ENCODE measurements at places on chromosomes 7 and 10.

- no peak for DNase-seq
Observed at GRCh38 chr10:14838582-14839304, 637 bp downstream of the HSPA14 start.

DNA sequence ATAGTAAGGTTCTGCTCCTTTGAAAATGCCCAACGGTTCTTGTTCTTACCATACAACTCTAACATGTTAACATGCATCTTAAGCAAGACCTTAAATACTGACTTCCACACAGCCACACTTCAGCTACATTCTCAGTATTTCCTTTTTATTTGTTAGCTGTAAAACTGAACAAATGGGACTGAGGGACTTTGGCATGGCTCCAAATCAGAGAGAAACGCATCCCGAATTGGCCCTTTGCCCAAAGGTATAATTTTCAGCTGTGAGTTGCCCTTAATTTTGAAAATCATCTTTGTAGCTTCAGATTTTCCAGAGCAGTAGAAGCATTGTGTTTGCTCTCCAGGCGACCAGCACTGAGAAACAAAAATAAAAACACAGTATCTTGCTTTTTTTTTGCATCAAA is 56.4 kb downstream of the NEUROD6 start:
- DNase-seq, result no peak

DNA sequence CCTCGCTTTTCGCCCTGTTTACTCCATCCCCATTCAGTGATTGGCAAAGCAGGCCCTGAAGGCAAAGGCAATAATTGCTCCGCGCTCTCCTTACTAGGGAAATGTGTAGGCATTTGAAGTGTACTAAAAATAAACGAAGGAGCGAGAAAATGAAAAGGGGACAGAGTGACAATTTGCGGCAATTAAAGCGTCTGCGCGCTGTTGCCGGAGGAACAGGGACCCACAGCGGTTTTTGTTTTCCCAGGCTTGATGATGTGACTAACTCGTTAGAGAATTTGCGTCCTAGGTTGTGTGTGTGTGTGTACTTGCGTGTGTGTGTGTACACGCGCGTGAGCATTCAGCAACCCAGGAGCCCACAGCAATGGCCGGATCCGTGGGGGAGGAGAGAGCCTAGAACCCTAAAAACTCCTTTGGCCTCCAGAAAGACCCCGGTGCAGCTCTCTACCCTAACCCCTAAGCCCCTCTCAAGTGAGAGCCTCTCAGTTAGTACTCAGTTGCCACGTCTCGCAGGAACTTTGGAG is 7.8 kb upstream of the DLX6 start:
- DNase-seq, result no peak

DNA sequence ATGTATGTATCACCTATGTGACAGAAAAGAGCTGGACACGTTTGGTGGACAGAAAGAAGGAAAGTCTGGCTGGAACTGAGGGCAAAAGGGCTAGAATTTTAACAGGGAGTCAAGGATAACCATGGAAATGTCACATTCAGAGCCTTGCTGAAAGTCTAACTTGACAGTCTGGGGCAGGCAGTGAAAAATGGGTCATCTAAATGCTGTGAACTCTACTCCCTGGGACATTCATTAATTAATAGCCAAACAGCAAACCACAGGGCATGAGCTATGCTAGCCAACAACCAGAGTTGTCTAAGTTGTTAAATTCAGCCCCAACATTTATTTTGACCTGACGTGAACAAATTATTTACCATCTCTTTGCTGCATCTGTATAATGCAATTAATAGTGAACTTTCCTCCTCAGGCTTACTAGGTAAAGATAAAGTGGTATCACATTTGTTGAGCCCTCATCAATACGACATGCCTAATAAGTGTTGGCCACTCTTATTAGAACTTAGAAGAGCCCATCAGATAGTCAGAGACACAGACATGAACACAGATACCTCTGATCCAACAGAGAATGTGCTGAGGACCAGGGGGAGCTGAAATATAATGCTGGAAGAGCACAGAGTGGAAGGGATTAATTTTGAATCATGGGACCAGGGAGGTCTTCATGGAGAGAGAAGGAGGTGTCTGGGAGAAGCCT is 109.9 kb downstream of the SORCS1 start:
- no peak for DNase-seq

- DNase-seq, result no peak
Observed at GRCh38 chr7:2243458-2243857, 1.4 kb downstream of the NUDT1 start.

GRCh38 chr10:95532536-95532935 is 28.6 kb downstream of the SORBS1 start:
- no peak for DNase-seq

GRCh38 chr10:119663866-119664698 is 12.9 kb downstream of the BAG3 start:
- DNase-seq, result no peak

- peak; percentile 94 for DNase-seq
Observed at GRCh38 chr10:75234017-75234682, 1.6 kb downstream of the COMTD1 start.

GRCh38 chr10:2729197-2729596 is 338.2 kb upstream of the PFKP start:
- no peak for DNase-seq

- DNase-seq, result no peak
Observed at GRCh38 chr10:125520968-125521367, 162.0 kb downstream of the TEX36 start.

DNA sequence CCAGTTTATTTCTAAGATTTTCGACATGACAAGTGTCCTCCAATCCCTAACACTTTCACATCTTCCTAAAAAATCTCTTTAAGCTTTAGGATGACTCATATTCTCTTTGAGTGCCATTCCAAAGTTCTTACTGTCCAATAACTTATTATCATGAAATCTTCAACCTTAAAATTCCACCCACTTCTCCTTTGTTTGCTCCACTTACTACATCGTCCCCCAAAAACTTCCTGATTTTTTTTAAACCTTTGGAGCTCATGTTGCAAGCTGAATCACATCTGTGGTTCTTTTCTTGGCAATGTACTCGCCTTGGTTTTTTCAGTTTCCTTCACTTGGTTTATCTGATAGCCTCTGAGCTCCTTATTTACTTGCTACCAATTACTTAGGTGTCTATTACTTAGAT is 39.2 kb upstream of the JCAD start:
- DNase-seq, result no peak

- no peak for DNase-seq
Observed at GRCh38 chr7:20146451-20146850, 70.7 kb downstream of the MACC1 start.

DNA sequence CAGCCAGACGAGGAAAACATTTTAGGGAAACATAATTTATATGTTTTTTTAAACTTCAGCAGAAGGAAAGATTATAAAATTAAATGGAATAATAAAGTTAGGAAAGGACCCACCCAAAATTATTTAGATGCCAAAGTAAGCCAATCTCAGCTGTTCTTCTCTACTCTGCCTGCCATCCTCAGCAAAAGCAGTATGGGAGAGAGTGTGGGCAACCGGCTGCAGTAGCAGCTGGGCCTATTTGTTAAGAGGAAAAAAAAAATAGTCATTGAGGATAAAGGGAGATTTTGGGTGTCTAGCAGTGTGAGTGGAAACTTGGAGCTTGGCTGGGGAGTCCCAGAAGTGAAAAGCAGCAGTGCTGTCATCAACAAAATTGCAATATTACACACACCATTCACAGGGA is 15.4 kb downstream of the SEMA3E start:
- no peak for DNase-seq

GRCh38 chr7:105003275-105003674 is 10.7 kb upstream of the KMT2E start:
- no peak for DNase-seq

DNA sequence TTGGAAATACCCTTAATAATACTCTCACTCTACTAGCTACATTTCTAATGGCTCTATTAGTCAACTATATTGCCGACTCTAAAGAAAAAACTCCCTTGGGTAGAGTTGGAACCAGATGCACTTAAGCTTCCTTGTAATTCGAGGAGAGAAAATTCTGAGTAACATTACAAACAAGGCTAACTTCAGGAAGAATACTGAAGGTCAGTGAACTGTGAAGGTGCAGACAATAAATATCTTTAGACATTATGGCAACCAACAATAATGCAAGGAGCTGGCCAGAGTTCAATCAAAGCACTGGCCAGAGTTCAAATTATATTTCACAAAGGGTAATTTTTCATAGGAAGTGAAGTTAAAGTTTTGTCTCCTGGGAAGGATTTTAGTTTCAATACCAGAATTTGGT is 40.7 kb upstream of the MRLN start:
- no peak for DNase-seq

GRCh38 chr7:13901577-13901976 is 87.9 kb downstream of the ETV1 start:
- no peak for DNase-seq

DNA sequence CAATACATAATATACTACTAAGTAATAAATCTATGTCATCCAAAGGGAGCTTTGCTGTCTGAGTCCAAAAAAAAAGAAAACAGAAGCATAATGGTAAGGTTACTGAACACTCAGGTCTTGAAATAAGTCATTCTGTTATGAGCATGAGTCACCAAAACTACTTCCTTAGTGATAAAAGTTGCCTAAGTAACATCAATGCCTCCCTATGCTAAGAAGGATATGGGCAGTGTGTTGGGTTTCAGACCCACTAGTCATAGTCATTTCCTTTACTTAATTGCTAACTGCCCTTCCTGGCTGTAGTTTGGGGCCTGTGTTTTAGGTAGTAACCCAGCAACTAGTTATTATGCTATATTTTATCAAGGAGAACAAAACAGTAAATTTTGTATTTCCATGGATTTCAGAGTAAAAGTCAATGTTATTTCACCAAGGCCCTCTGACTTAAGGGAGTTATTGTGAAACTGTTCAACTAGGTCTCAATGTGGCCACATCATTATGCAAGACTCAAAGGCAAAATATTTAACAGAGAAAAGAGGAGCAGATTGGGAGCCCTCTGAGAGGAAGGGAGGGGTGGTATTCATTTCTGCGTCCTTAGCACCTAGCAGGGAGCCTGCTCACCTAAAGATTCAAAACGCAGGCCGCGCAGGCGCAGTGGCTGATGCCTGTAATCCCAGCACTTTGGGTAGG is 11.7 kb upstream of the VIM start:
- no peak for DNase-seq

DNA sequence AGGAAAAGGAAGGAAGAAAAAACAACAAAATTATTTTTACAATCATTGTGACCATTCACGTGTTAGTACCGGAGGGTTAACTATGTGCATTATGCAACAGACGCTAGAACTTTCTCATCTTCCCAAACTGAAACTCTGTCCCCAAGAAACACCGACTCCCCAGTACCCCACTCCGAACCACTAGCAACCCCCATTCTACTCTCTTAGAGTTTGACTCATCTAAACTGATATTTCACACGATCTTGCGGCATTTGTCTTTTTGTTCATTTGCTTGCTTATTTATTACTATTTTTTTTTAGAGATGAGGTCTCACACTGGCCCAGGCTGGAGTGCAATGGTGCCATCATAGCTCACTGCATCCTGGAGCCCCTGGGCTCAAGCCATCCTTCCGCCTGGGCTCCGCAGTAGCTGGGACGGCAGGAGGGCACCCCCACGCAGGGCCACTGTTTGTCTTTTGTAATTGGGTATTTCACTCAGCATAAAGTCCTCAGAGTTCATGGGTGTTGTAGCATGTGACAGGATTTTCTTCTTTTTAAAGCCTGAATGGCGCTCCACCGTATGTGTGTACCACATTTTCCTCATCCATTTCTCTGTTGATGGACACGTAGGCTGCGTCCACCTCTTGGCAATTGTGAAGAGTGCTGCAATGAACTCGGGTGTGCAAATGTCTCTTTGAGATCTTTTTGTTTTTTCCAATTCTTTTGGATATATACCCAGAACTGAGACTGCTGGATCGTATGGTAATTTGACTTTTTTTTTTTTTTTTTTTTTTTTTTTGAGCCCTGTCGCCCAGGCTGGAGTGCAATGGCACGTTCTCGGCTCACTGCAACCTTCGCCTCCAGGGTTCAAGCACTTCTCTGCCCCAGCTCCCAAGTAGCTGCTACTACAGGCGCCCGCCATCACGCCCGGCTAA is 9.5 kb downstream of the MNX1 start:
- no peak for DNase-seq

- DNase-seq, result no peak
Observed at GRCh38 chr10:77603534-77603927, 34.1 kb downstream of the KCNMA1 start.

GRCh38 chr10:101132636-101133473 is 1.8 kb downstream of the TLX1 start:
- DNase-seq, result no peak

- DNase-seq, result no peak
Observed at GRCh38 chr10:16520900-16521299, 779 bp downstream of the C1QL3 start.

GRCh38 chr10:23892296-23892695 is 316.6 kb upstream of the KIAA1217 start:
- no peak for DNase-seq

- DNase-seq, result no peak
Observed at GRCh38 chr7:91801331-91801983, 79.0 kb downstream of the MTERF1 start.

- DNase-seq, result no peak
Observed at GRCh38 chr7:3561932-3562331, 260.9 kb downstream of the SDK1 start.

GRCh38 chr10:98323221-98324164 is 55.5 kb upstream of the LOXL4 start:
- no peak for DNase-seq

- DNase-seq, result no peak
Observed at GRCh38 chr7:4873071-4873944, 10.2 kb downstream of the RADIL start.

DNA sequence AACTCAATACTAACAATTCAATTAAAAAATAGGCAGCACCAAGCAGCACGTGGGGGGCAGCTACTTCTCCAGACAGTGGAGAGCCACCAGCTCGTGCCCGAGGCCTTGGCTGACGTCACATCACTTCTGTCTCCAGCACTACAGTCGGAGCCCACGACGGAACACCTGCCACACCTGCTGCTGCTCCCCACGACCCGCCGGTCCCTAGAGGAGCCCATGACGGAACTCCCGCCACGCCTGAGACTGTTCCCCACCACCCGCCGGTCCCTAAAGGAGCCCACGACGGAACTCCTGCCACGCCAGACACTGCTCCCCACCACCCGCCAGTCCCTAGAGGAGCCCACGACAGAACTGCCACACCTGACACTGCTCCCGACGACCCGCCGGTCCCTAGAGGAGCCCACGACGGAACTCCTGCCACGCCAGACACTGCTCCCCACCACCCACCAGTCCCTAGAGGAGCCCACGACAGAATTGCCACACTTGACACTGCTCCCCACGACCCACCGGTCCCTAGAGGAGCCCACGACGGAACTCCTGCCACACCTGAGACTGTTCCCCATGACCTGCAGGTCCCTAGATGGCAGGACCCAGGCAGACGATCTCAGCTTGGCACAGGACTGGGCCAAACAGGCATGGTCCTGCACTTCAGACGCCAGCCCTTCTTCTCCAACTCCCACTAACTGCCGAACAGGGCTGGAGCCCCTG is 258.0 kb downstream of the ELFN1 start:
- no peak for DNase-seq
